ENCODE measurements at places on chromosomes 7 and 10.

DNA sequence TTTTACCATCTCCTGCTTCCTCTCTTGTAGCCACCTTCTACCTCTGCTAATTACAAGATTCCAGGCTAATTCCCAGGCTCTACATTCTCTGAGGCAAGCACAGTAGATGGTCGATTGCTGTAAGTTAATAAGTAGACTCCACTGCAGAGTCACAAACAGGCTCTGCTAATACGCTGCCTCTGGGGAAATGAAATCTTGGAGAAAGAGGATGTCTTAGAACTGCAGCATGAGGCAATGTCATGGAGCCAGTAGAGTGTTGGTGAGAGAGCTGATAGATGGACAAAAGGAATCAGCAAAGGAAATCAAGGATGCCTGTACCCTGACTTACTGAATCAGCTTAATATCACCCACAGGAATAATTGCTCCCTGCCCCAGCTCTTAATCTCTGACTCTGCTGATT lies 1260.3 kb downstream of the XPNPEP1 start:
- no peak for DNase-seq

DNA sequence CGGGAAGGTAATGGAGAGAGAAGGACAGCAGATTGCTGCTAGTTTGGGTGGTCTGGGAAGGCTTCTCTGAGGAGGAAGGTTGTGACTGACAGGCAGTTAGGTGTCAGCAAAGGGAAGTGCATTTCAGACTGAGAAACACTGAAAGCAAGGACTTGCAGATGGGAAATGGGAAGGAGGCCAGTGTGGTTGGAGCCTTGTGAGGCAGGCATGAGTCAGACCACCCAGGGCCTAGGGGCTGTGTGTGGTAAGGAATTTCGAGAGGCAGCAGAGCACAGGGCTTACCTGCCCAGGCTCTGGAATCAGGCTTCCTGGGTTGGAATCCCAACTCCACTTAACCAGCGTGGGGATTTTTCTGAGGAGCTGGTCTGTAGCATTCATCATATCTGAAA lies 53.5 kb downstream of the NRF1 start:
- DNase-seq: no peak

DNA sequence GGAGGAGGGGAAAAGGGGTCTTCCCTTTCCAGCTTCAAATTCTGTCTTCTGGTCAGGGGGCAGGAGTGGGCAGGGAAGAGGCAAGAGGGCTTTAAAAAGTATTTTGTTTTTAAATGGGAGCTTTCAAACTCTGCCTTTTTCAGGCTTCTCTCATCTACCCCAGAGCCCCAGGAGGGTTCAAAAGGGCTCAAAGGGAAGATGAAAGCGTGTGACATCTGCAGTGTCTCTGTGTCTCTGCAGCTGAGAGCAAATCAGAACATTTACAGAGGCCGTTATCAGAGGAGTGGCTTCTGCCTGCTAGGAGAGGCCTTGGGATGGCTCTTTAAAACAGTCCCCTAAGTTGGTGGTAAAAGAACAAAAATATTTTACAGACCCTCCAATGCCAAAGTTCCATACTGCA lies 30.3 kb downstream of the TRIM8 start:
- no peak for DNase-seq

GRCh38 chr7:107125475-107125874 lies 43.3 kb upstream of the HBP1 start:
- DNase-seq: no peak

DNA sequence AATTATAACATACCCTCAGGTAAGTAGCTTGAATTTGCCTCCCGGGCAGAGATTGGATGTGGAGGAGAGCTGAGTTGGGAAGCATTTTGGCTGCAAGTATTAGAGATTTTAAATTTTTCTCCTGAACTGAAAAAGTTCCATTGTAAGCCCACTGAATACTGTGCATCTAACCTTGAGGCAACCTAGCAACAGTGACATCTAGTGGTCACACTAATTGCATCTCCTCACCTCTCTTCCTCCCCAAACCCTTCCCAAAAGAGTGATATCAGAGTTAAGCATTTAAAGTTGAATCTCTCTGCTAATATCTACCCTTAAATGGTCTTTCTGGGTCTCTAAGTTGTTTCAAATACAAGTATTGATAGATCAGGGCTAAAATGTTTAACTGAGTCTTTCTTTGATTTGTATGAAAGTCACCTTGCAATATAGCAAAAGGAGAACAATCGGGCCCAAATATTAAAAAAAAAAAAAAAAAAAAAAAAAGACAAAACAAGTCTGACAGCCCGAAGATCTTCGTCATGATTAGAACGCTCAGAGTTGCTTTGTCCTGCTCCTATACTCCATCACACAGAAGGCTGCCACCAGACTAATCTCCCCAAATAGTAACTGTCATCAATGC lies 40.4 kb upstream of the DLX5 start:
- DNase-seq: peak; percentile 79

- DNase-seq: no peak
Observed at GRCh38 chr7:18153183-18153748, 125.6 kb upstream of the PRPS1L1 start.

DNA sequence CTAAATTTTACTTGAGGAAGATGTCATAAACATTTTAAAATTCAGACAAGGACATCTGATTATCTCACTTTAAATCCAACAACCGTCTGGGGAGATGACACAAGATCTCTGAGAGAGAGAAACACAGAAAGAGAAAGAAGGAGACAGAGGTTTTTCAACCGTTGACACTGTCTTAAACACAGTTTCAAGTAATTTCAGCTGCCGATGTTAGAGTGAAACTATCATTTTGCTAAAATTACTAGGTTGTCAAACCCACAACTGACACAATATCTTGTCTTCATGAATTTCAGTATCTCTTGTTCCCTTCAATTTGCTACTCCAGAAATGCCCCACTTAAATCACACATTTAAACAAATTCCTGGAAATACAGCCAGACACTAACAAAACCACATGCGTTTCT lies 174.8 kb downstream of the RAPGEF5 start:
- DNase-seq: no peak

GRCh38 chr7:112138325-112138852 lies 67.8 kb downstream of the DOCK4 start:
- DNase-seq: no peak

GRCh38 chr7:100584683-100585510 lies 1.0 kb downstream of the LRCH4 start:
- DNase-seq: no peak

DNA sequence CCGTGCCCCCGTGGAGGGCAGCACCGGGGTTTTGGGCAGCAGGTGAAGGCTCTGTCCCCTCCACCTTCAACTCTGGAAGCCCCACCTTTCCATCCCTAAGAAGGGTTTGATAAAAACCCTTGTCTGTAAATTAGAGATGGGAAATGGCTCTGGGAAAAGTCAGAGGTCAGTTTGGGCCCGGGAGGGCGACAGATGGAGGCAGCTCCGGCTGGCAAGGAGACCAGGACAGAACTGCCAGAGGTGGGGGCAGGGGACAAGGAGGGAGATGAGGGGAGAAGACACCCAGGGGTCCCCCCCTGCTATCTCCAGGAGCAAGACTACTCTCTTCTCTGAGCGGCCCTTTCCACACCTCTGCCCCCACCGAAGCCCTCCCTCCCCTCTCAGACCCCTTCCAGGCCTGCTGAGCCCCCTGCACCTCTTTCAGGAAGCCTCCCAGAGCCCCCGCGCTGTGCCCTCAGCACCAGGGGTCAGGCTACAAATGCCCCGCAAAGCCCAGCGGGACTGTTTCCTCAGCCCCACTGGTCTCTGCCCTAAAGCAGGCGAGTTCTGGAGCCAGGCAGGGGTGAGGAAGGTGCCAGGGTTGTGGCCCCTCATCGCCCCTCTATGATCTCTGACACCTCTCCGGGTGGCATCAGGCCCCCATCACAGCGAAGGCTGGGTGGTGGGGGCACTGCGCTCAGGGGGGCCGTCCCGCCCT lies 980 bp upstream of the SH2B2 start:
- no peak for DNase-seq

GRCh38 chr7:16667355-16667754 lies 21.4 kb downstream of the BZW2 start:
- DNase-seq: no peak

DNA sequence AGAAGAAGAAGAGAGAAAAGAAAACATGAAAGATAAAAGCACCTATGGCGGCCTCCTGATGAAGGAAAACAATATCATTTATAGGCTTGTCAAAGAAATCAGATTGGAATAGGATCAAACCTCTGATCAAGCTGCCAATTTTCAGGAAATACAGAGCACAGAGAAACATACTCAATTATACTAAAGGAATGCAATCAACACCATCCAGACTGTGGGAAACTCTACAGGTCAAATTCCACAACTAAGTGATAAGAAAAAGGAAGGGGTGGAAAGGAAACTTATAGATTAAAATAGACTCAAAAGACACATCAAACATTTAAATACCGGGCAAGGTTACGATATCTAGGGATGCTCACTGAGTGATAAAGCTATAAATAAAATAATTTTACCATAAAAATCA lies 39.3 kb downstream of the AOAH start:
- no peak for DNase-seq

GRCh38 chr7:151020231-151020630 lies 4.1 kb downstream of the ATG9B start:
- DNase-seq: no peak
